Kidney glomerular epithelial cell (primary cell): ENCODE measurements at places on chromosomes 12 and 14.

GRCh38 chr14:100446572-100446971, 123.4 kb downstream of the SLC25A47 start:
- DNase-seq = no peak

DNA sequence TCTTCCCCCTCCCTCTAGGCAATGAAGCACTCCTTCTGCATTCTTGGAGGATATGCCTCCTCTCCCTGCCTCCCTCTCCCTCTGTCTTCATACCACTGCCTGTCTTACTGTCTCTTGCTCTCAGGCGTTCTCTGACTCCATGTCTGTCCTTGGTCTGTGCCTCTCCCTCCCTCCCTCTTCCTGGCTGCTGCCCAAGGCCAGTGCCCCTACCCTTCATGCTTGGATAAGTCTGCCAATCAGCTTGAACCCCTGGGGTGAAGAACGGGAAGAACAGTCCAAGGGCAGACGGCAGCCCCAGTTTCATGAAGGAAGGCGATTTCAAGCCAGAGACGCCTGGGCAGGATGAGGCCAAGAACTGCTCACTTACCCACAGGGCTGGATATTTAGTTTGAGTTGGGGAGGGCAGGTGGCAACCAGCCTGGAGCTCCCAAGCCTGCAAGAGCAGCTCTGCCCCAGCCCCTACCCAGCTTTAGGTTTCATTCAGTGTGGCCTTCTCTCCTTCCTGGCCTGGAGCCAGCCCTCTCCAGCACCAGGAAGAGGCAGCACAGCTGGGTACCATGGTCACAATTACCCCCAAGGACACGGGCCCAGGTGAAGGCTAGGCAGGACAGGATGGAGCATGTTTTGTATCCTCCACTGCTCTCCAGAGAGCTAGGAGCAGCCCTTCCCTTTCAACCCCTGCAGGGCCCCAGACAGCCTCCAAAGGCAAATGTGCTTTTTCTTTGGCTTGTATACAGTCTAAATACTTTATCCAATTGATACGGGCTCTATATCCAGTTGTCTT, 35.8 kb upstream of the LTBP2 start:
- DNase-seq = no peak

GRCh38 chr14:98593361-98593761, 678.6 kb downstream of the BCL11B start:
- DNase-seq = no peak

GRCh38 chr14:102750376-102750775, 26.9 kb upstream of the TRAF3 start:
- DNase-seq = no peak

DNA sequence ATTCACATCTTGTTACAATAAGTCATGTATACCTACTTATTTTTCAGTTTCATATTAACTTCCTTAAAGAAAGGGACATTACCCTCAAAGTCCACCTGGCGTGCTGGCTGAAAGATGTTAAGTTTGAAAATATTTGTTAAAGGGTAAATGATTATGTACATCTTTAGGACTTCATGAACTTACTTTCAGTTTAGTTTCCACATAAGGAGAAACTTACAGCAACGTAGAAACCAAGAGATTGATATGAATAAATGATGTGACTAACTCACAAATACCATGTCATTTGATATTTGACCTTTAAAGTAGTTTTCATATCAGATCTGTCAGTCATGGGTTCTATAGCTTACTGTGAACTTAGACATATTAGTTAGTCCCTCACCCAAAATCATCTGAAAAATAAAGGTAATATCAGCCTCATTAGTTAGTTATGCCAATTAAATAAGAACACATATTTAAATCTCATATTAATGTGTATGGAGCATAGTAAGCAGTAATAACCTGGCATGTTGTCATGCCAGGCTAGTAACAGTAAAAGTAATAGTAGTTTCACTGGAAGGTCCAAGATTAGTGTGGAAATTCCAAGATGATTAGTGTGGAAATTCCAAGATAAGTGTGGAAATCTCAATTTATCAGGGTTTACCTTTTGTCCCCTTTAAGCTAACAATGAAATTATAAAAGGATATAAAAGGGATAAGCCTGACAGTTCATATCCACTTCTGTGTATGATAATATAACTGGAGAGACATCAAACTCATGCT, 1.9 kb upstream of the CLEC2D start:
- DNase-seq = peak; percentile 2

- no peak for DNase-seq
Observed at GRCh38 chr12:55777856-55778255, 34.9 kb downstream of the GDF11 start.

- DNase-seq = peak; percentile 18
Observed at GRCh38 chr12:101490286-101490920, 15.3 kb downstream of the SPIC start.

GRCh38 chr12:75489613-75490210, 9.2 kb downstream of the GLIPR1 start:
- DNase-seq = peak; percentile 50

DNA sequence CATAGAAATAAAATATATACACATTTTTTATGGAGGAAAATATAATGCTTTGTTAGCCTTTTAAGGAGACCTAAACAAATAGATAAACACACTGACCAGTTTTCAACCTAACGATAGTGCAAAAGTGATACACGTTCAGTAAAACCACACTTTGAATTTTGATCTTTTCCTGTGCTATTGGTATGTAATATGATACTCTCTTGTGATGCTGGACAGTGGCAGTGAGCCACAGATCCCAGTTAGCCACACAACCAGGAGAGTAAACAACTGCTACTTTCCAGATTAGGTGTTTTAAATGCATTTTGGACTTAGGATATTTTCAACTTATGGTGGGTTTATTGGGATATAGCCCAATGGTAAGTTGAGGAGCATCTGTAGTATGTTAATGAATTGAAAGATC, 243.1 kb downstream of the ERC1 start:
- DNase-seq = no peak
